ENCODE measurements at places on chromosomes 7 and 10.

DNA sequence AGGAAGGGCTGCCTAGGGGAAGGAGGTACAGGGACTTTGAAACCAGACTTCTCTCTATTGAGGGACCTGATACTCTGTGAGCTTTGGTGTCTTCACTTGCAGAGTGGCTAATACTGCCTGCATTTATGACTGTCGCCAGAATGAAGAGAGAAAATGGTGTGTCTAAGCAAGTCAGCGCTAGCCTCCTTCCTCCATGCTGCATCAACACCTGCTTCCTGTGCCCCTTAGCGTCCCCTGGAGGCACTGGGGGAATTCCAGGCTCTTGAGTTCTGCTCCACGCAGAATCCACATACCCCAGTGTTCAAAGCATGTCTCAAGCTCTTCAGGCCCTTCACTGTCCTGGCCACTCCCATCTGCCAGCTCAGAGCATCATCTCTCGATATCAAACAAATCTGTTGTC is 140.5 kb downstream of the PKD1L1 start:
- no peak for DNase-seq

- DNase-seq: no peak
Observed at GRCh38 chr10:34814913-34815184, 247 bp downstream of the PARD3 start.

DNA sequence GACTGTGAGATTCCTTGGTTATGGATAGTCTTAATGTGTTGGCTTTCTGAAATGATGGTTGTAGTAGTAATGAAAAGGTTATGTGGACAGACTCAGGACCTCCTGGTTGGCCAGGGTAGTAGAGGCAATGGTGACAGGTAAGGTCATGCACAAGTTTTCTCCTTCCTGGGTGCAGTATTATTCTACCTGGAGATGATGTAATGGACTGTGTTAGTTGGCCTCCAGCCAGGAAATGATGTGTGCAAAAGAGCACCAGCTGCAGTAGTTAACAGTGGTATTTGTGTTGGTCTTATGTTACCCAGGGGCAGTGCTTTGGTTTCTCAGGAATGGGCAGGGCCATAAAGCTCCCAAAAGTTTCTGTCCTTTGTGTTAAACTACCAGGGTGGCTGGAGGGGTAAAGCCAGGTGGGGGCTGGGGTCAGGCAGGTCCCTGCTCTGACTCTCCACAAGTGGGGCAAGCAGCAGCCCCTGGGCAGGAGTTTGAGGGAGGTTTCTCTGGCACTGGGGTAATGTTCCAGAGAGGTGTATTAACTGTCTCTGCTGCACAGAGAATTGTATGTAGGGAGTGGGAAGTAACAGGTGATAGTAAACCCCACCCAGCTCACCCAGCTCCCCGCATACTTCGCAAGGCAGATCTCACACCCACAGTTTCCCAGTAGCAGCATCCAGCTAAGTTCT is 36.3 kb downstream of the GPR22 start:
- DNase-seq: peak; percentile 90

DNA sequence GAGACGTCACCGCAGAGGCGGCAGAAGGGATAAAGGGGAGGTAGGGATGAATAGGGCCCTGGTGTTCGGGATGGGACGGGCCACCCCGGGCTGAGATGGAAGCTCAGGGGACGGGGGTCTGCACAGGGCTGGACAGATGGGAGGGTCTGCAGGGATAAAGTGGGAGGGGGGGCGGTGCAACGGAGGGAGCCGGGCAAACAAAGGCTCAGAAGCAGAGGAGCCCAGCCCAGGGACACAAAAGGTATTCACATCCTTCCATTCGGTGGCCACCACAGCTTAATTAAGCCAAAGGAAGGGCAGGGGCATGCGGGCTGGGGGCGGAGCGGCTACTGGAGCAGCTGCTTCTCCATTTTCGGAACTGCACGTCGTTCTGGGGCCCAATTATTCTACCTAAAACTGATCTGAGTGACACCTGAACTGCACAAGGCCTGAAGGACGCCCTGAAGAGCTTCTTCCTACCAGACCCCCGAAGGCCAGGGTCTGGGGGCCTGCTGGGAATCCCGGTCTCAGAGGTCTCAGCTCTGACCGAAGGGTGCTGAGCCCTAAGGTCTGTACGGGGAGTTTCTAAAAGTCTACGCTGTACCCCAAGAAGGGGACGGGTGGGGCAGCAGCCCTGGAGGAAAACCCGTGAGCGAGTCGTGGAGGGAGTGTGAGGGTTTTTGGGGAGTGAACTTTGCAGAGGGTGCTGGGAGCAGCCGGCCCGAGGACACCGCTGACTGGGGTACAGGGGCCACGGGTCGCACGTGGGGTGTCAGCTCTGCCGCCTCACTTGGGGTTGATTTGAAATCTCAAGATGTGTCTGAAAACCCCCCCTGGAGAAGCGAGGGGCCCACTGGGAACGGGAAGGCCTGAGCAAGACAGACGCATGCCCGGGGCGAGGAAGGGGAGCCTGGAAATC is 334.8 kb downstream of the DNAJB6 start:
- DNase-seq: no peak

- DNase-seq: no peak
Observed at GRCh38 chr10:73494877-73495225, 973 bp downstream of the PPP3CB start.

- DNase-seq: no peak
Observed at GRCh38 chr7:37093257-37093656, 355.4 kb downstream of the ELMO1 start.

DNA sequence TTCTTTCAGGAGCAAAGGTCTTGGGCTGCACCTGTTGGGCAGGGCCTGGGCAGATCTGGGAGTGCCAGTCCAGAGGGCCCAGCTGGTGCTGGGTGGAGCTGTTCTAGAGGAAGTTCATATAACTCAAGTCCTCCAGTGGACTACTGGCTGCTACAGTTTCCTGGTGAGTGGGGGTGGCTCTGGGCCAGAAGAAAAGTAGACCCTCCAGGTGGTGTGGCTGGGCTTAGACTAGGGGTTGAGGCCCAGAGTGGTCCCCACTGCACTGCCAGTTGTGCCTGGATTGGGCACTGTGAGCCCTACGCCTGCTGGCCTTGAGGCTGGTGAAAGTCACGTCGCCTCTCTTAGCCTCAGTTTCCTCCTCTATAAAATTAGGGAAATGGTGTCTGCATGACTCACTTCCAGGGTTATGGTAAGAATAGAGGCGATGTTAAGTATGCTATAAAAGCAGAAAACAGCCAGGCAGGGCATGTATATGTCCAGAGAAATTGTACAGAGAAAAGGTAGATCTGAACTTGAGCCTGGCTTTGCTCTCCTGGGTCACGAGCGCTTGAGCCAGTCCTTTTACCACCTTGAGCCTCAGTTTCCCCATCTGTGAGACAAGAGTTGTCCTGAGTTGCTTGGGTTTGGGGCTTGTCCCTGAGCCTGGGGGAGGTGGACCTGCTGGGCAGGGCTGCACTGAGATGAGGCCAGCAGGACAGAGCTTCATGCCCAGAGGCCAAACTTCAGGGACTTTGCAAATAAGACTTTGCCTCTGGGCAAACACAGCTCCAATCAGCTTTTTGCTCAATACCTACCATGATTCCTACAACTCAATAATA is 3.8 kb upstream of the CLDN3 start:
- DNase-seq: no peak
